ENCODE measurements at places on chromosomes 12 and 14. TPM values are rescaled to one million over a fixed set of nuclear protein-coding genes. Genes with fewer than 3 reads are reported as not detected.

GRCh38 chr14:96260341-96260821, 4.4 kb downstream of the BDKRB1 start:
- DNase-seq: no peak

DNA sequence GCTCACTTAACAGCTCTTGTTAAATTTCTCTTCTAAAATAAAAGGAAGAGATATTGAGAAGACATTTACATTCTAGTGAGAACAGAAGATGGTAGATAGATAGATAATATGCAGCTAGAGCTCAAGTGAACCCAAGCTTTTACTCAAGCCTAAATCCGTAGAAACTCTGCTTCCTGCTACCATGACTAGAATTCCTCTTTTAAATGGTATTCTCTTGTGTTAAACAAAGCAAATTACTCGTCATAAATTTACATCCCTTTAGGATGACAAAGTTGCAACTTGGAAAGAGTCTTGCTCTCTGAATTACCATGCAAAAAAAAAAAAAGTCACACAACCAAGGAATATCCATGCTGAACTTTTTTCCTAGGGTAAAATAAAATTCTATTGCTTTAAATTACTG, 160.7 kb upstream of the LRFN5 start:
- DNase-seq: no peak

DNA sequence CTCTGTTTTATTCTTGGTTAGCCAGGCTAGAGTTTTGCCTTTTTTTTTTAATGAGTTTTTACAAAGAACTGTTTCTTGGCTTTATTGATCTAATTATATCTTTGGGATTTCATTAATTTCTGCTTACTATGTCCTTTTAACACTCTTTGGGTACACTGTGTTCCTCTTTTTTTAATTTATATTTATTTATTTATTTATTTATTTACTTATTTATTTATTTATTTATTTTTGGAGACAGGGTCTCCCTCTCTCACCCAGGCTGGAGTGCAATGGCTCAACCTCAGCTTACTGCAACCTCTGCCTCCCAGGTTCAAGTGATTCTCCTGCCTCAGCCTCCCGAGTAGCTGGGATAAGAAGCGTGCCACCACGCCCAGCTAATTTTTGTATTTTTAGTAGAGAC, 15.1 kb upstream of the MARK3 start:
- DNase-seq: no peak

GRCh38 chr12:26658991-26659390, 174.0 kb downstream of the ITPR2 start:
- no peak for DNase-seq

DNA sequence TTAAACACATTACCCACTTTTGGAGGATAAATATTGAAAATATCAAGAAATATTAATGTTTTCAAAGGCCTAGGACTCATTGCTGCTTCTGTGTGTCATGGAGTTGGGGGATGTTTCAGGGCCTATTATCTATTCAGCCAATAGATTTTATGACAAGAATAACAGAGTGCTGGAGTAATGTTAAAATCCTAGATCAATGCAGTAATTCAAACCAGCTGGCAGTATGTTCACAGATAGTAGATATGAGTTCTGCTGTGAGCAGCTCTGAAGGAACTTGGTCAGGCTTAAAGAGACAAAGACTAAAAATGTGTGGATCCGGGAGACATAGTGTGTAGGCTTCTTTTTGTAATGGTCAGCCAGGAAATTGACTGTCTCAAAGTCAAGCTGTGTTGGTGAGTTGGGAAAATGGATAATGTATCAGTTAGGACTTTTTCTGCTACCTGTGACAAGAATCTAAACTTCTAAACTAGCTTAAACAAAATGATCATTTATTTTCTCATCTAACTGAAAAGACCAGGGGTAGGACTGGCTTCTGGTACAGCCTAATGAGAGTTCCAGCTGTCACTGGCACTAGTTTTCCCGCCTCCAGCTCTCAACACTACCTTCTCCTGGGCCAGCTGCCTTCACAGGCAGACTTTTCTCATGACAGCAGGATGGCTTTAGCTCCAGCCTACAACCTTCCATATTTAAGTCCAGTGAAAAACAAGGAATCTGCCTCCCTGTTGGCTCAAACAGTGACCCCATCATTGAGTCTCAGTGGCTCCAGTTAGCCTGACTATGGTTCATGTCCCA, 16.3 kb upstream of the POLR3B start:
- no peak for DNase-seq

- no peak for DNase-seq
Measured at GRCh38 chr12:65624554-65625086, 199.7 kb upstream of the HMGA2 start.

DNA sequence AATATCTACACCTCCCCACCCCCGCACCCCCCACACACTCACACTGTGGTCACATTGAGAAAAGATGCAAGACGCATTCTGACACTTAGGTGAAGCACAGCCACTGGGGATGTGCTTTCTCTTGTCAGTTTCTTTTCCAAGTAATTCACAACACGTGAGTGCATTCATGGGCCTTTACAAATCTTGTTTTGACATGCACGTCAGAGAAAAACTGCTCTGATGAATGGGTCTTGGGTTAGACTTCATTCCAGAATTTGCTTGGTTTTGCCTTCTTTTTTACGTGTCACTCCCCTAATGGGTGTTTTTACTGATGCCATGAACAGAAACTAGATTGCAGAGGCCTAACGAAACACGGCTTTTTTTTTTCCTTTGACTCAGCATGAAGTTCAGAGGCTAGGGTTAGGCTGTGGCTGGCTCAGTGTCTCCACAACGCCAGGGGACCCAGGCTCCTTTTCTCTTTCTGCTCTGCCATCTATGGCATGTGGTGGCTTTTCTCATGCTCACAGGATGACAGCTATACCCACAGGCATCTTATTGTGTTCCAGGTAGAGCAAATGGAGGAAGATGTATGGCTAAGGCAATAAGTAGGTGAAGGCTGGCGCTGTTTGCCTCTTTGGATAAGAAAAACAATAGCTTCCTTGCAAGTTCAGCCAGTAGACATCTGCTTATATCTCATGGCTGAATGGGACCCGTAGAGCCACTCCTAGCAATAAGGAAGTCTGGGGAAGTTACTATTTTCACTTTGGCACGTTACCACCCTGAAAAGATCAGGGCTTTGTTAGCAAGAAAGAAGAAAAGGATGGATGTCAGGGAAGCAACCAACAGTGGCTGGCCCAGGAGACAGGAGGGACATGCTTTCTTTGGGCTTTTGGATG, 253.3 kb downstream of the SLC15A4 start:
- no peak for DNase-seq

DNA sequence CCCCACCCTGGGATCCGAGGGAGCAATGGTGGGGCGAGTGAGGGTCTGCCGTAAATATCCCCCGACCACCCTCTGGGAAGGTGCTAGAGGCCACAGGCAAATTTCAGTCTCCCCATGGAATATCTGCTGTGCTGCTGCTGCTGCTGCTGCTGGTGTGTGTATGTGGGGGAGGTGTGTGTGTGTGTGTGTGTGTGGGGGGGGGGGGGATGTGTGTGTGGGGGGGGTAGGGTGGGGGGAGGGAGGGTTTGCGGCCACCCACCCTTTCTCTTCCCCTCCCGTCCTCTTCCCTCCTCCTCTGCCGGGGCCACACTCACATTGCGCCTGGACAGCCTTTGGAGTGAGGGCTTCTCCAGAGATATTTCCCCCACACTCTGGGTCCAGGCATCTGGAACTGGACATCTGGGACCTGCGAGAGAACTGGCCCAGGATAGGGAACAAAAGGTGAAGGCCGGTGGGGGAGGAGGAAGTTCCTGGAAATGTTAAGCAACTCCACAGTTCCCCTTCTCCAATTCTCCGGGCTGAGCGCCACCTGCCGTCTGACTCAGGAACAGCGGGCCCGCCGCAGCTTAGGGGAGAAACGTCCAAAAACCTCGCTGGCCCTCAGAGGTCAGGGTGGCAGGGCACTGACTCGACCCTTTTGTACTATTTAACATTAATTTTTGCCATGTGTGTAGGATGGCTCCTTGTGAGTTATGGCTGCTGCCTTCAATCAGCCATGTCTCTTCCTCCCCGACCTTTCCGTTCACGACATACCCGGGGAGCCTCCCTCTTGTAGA, at the start of gene C1RL:
TSS of gene C1RL (minus strand) at position 419 of the 776 bp plus-strand sequence. CDS start at position 385, 34 bp downstream.
- DNase-seq: peak; percentile 94

GRCh38 chr14:96663491-96664067, 133.6 kb upstream of the VRK1 start:
- no peak for DNase-seq

GRCh38 chr12:4045786-4046494, 172.7 kb upstream of the PARP11 start:
- no peak for DNase-seq

DNA sequence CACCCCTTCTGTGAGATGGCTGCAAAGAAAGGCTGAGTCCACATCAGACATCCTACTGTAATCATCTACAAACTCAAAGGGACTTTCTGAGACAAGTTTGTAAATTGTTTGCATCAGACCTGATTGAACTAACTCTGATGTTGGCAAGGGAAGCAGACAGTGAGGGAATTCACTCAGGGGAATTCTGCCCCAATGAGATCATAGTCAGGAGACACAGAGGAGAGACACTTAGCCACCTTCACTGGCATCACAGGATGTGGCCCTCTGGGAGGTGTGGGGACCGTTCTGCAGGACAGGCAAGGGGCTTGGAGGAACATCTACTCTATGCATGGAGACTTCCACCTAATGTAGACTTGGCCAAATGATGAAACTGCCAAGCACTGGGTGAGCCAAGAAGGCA, 70.7 kb upstream of the DDX11 start:
- DNase-seq: no peak

Gene KRT6C
- total RNA-seq: not detected

Gene ASCL1
- 0.29 TPM for total RNA-seq

Gene BICD1
- total RNA-seq: 1.7 TPM

Gene TAS2R8
- total RNA-seq: not detected

Gene ZDHHC22
- not detected for total RNA-seq

All from stomach (tissue), 19 donors.